Activated CD4-positive, alpha-beta T cell treated with anti-CD3 and anti-CD28 coated beads for 1 hour (primary cell): ENCODE measurements at places on chromosomes 2 and 18.

GRCh38 chr2:241925277-241925676 is 55.7 kb downstream of the RTP5 start:
- no peak for DNase-seq

GRCh38 chr2:229164545-229165249 is 106.4 kb downstream of the PID1 start:
- no peak for DNase-seq

- DNase-seq = no peak
Measured at GRCh38 chr18:70160073-70160678, 45.3 kb downstream of the RTTN start.

- DNase-seq = no peak
Measured at GRCh38 chr2:105780606-105781005, 35.9 kb downstream of the NCK2 start.

- no peak for DNase-seq
Measured at GRCh38 chr2:164606557-164606956, 14.7 kb downstream of the GRB14 start.

- no peak for DNase-seq
Measured at GRCh38 chr2:2862386-2862785, 515.2 kb downstream of the EIPR1 start.

- no peak for DNase-seq
Measured at GRCh38 chr2:17813010-17813741, 3.1 kb upstream of the MSGN1 start.

DNA sequence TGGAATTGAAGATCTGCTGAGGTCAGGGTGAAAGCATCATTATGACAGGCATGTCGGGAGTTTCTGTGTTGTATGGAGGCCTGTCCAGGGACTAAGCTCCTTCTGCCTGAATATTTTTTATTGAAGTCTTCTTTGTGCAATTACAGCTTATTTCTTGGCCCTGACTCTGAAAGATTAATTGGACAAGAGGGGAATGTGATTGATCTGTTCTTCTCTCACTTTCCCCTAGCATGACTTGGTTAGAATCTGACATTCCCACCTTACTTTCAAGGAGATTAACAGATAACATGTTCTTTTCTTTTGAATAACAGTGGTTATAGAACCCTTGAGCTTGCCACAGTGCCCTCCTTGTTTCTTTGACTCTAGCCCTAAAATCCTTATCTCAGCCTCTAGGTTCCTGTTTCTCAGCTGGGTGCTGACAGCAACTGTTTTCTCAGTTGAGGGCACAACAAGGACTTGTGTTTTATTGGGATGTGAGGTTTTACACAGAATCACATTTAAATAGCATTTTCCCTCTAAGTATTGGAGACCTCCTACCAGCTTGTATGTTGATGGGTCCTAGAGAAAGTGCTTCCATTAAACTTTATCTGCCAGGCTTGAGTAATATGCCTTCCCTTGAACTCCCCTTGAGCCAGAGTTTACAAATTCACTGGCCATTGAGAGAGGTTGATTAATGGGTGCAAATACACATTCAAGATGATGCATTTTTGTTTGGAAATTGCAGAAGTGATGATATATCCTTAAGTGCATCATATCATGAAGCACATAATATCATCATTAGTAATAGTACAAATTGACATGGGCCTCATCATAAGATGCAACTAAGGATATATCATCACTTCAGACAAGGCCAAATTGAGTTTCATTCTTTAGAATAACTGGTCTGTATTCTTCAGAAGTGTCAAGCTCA is 12.5 kb downstream of the TTLL4 start:
- DNase-seq = no peak

GRCh38 chr2:192127434-192127833 is 67.3 kb downstream of the TMEFF2 start:
- DNase-seq = no peak

DNA sequence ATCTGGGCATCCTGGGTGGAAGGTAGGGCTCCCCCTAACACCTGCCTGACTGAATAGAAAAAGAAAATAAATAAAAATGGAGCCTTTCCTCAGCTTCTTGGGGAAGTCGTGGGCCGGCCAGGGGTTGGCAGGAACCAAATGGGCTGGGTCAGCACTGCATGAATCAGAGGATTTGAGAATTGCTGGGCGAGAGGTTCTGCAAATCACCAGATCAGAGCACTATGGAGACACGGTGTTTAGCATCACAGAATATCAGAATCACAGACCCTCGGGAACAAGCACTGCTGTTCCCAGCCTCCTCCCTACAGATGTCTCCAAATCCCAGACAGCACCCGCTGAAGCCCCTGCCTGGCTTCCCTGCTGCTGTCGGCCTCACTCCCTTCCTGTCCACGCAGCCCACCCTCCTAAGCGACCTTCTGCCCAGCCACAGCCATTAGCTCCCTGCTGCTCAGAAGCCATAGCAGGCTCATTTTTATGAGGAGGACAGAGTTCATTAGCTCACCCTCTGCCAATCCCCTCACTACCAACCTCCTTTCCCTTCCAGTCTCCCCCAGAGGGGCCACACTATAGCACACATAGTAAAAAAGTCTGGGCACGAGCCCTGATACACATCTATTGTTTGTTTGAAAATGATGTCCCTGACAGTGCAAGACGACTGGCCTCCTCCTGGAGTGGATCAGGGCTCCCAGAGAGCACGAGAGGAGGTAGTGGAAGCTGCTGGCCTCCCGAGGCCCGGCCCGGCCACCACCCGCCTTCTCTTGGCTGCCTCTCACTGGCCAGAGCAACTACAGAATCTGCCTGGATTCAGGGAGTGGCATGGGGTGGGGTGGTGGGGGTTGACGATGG is 64.6 kb upstream of the TAF1B start:
- DNase-seq = no peak

DNA sequence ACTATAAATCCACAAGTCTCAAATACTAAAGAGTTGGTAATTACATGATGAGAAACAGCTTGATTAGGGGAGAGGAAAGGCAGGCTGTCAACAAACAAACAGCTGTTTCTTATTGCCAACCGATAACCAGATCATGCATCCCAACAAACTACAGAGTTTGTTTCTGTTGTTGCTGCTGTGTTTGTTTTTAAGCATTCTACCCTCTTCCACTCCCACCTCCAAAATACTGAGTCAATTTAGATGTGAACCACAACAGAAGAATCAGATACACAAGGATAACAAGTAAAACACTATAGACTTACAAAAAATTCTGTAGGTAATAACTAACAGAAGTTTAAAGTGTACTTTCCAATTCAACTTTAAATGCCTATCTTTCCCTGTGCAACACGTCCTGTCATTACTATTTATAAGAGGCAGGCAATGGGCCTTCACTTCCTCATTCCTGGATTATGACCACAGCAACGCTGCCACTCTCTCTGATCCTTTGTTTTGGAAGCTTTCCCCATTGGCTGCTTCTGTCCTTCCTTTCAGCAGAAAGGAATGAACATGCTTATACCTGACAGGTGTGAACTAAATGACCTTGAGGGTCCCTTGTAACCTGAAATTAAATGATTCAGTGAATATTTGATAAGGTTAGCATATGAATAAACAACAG is 152.0 kb downstream of the SRBD1 start:
- no peak for DNase-seq

DNA sequence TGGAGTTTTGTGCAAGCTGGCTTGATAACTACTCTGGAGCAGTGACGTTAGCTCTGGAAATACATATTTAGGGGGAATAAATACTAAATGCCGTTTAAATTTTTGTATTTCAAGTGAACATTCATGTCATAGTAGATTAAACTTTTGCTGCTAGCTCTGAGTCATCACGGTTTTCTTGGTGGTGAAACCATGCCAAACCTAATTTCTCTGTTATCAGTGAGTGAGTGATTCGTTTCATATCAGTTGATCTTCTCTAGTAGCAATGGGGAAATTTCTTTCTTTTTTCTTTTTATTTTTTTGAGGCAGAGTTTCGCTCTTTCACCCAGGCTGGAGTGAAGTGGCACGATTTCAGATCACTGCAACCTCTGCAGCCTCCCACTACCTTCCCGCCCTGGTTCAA is 211.1 kb downstream of the PTPRM start:
- no peak for DNase-seq

DNA sequence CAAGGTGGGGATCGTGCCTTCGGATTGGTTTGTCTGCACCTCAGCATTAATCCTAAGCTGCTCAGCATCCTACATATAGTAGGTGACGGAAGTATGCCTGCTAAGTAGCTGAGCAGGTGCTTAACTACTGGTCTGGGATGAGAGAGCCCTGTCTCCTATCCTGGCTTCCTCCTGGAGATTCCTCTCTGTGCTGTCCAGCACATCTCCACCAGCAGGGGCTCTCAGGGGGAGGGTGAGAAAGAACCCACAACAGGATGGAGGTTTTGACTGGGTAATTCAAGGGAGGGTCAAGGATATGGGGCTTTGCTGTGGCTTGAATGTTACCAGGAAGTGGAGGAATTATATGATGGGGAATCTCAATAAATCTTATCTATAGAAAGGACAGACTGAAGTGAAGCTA is 45.4 kb upstream of the KIF5C start:
- no peak for DNase-seq

- DNase-seq = no peak
Measured at GRCh38 chr2:180334514-180334913, 327.4 kb upstream of the CWC22 start.

DNA sequence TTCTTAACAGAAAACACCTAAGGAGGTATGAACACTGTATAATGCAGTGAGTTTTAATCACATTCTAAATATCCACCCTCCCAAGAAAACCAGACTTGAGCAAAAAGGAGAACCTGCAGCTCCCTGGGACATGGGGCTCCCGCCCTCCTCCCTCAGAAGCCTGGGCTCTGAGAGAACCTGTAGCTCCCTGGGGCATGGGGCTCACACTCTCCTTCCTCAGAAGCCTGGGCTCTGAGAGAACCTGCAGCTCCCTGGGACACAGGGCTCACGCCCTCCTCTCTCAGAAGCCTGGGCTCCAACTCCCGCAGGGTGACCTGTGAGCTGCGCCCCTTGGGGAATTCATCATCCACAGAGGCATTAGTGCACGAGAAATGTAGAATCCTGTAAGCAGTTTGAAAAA is 222.9 kb downstream of the SNTG2 start:
- DNase-seq = no peak

DNA sequence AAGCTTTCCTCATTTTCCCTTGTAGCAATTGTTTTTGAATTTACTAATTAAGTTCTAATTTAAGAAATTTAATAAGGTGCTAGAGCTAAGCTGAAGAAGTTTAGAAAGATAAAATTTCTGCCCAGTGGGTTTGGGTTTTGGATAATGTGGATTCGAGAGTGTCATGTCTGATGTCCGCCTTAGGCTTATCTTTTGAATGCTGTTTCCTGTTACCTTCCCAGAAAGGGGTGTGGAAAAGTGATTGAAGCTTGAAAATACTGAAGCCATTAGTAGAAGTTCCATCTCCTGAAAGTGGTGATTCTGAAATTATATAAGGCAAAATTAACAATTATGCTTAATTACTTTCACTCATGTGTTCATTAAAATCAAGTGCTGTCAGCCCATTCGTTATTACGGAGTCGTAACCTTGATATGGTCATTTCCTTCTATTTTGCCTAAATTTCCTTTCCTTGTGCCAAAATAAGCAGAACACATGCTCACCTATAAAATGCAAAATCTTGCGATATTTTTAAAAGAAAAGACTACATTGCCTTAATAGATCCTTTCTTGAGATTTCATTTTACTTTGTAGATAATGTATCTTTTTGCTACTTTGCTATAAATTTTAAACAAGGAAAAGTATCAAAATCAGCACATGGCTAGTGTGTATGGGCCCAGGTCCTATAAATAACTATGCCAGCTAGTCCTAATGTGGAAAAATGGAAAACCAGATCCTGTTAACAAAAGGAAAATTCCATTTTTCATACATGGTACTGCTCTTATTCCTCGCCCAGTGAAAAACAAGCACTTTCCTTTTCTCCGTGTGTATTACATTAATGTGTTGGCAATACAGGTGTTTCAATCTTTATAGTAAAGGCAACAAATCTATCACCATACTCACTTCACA is 97.3 kb downstream of the ICOS start:
- no peak for DNase-seq

GRCh38 chr18:54964741-54965140 is 5.5 kb upstream of the CCDC68 start:
- DNase-seq = no peak

DNA sequence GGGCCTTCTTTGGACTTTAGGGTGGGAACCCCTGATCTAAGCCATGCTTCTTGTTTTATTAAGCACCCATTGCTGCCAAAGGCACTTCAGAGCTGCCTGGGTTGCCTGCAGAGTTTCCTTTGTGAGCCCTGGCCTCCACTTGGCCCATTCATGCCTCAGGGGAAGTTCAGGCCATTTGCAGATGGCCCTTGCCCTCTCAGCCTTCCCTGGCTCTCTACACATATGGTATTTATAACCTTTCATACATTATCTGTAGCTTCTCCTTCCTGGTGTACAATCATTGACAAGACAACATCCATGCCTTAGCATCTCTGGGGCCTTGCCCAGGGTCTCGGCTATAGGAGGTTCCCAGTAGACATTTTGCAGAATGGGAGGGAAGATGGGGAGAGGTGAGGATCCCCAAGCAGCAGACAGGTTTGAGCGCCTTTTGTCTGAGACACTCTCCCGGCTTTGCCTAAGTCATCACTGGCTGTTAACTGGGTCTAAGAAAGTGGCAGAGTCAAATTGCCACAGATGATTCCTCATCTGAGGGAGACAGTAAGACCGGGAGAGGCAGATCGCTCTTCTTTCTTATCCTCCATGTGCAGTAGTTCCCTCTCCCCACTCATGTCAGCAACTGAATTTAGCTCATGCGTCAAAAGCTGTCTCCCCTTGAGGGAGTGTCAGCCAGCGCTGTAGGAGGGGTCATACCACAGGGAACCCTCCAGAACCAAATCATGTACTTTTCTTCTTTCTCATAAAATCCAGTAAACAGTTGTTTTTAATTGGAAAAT is 2.7 kb downstream of the EHD3 start:
- no peak for DNase-seq

DNA sequence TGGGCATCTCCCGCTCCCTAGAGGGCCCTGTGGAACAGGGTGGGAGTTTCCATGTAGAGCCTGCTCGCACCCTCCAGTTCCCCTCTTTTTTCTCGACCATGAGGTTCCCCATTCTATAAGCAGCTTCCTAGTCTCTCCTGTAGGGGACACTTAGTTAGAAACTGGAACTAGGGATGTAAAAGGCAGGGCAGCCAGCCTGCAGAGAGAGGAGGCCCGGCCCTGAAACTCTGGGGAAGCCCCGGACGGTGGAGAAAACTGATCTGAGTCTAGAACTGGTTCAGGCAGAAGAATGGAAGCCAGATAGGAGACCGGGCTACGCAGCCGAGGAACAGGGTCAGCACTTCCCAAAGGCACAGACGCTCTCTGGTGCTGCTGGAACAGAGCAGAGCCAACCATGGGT is 51.6 kb upstream of the ATG16L1 start:
- no peak for DNase-seq

GRCh38 chr2:30155202-30155601 is 8.4 kb downstream of the YPEL5 start:
- DNase-seq = no peak
